ENCODE measurements at places on chromosomes 5 and 9. TPM values are rescaled to one million over a fixed set of nuclear protein-coding genes. Genes with fewer than 3 reads are reported as not detected.

INSL4 gene
- not detected for total RNA-seq

PCDHGA10 gene
- 24.8 TPM for total RNA-seq

DNA sequence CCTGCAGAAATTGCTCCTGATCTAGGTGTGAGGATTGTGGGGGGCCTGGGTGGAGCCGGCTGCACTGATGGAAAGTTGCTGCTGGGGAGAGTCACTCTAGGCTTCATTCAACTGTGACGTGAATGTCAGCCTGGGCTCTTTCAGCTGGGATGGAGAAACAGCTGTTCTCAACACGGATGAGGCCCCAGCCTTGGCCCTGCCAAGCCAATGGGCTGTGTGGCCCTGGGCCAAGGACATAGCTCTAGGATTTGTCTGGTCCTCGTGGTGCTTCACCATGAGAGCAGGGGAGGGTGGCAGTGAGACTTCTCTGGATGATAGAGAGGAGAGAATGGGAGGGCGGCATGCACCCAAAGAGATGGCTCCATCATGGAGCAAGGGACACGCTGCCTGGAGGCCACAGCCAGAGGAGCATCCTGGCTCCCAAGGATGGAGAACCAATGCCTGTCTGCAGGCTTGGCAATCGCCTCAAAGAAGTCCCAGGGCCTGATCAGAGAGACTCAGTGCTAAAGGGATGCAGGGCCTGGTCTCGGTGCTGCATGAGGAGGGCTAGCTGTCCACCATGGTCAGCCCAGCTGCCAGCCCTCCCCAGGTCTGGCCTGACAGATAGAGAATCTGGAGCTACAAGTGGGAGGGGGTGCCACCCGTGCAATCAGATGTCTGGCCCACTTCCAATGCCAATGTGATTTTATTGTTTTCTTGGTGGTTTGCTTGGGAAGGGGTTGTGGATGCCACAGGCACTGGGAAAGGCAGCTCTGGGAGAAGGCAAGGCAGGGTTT, 141.0 kb downstream of the GADD45G start:
- DNase-seq, result no peak

- DNase-seq, result peak; percentile 26
Measured at GRCh38 chr5:33410221-33410620, 30.5 kb upstream of the TARS1 start.

GRCh38 chr9:28620661-28621060, 1047.4 kb upstream of the C9orf72 start:
- no peak for DNase-seq

SPRY4 gene
- 5.4 TPM for total RNA-seq

DNA sequence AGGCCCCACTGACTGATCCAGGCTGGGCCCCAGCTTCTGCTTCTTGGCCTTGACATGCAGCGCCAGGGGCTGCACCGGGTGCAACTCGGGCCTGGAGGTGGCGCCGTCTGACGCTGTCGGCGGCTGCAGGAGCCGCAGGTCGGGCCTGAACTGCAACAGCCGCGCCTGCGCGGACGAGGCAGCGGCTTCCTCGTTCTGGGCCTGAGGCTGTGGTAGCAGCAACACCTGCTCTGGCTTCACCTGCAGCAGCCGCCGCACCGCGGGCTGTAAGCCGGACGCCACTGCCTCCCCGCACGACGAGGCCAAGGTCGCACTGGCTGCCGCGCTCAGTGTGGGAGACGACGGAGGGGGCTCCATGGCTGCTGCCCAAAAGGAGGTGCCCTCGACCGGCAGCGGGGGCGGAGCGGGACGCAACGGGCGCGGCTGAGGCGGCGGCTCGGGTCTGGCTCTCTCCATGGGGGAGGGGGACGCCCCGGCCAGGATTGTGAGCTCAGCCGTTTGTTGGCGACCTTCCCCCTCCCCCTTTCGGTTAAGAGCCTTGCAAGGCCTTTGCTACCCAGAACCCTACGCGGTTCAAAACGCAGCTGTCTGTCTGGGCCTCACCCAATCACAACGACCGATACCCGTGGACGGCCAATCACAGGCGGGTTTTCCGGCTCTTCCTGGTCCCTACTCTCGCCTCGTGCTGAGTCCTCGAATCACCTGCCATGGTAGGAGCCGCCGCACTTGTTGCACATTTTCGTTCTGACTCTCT, 438 bp downstream of the SOX30 start:
- DNase-seq, result peak; percentile 81

GRCh38 chr9:114177423-114178064, 22.2 kb downstream of the COL27A1 start:
- peak; percentile 93 for DNase-seq

DNA sequence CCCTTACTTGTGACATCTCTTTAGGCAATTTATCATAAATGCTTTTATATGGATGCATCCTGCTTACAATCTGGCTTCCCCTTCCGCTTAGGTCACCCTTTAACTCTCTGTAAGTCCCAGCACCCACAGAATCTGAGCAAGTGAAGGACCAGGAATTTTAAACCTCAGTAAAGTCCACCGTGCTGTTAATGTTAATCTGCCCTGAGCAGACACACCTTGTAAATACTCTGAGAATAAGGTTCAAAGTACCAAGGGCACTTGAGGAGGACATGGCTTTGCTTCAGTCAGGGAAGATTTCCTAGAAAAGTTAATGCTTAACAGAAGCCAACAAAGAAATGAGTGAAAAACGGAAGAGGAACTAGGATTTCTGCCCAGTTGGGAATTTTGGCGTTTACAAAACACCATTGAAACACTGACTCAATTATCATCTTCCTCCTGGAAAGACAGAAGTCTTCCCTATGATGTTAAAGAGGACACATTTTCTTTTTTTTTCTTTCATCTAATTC, 26.4 kb upstream of the TTC39B start:
- peak; percentile 67 for DNase-seq

DNA sequence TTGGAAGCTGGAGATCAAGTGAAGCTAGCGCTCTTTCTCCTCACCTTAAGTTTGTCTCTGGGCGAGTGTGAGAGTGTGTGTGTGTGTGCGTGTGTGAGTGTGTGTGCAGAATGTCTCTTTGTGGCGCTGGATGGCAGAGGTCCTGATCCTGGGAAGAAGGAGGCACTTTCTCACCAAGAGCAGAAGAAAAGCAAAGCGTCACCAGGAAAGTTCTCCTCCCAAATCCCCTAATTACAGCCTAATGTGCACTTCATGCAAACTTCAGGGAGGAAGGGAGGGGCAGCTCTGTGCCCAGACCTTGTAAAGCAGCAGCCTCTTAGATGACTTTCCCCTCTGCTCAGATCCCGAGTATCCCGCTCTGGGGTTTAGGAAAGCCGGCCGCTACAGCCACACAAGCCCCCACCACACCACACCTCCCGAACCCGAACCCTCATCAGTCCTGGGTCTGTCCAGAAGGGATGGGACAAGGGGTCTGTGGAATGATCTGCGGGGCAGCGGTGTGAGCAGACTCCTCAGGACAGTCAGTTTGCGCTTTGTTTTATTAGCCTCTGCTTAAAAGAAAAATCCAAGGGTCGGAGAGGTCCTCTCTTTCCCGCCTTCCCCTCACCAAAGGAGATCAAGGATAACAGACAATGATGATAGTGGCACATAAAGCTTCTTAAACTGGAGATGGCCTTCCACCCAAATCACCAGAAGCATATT, at the start of gene HAPLN1:
Gene HAPLN1 (minus strand): TSS at position 20 of the 702 bp plus-strand sequence. CDS start 47,332 bp downstream, outside the sequence.
- peak; percentile 48 for DNase-seq

GABRA1 gene
- not detected for total RNA-seq

RAB14 gene
- total RNA-seq, result 30.1 TPM

DNA sequence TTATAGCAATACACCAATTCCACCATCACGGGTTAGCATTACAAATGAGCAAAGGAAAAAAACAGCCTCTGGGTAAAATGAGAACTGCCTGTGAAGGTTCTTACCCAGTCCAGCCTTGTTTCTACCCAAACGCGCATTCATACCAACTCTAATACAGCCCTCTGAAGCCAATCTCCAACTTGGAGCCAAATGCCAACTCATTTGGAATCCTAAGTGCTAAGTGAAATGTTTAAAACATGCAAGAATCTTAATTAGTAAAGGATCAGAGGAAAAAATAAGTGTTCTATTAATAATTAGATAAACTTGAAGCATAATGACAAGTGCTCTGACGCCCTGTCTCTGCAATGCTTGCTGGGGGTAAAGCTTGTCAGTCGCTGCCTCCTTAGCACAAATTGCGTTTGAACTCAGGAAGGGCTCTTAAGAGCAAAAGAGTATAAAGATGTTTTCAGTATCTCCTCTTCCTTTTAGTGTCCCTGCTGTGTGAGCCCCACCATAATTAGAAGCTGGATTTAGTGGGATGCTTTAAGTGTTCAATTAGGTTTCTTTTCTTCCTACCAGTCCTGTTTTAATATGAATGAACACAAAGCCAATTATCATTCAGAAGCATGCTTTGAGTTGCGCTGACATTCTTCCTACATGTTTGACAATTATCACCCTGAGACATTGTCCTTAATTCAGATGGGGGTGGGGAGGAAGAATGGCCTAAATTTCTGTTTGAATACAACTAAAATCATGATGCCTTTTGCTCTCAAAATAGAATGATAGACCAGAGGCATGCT, 537.6 kb downstream of the DTWD2 start:
- no peak for DNase-seq

DNA sequence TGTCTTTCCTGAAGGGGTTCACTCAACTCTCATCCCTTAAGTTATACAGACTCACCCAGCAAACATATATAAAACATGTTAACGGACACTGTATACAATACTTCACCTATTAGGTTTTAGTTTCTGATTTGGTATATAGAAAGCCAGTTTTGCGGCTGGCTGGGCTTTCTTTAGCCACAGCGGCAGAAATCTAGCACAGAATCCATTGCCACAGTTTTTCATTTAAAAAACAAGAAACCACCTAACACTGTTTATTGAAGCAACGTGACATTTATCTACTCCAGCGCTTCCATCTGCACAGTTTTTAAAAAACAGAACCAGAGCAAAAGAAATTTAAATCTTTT, 67.3 kb downstream of the SNX30 start:
- no peak for DNase-seq

RFX3 gene
- 2.9 TPM for total RNA-seq

CRB2 gene
- not detected for total RNA-seq

DNA sequence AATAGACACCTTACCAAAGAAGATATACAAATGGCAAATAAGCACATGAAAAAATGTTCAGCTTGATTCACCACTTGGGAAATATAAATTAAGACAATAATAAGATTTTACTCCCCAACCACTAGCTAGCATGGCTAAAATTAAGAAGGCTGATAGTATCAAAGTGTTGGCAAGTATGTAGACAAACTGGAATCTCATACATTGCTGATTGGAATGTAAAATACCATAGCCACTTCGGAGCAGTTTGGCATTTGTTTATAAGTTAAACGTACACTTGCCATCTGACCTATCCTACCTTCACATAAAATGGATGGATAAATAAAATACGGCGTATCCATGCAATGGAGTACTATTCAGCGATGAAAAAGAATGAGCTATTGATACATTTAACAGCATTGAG, 129.2 kb downstream of the ZNF462 start:
- DNase-seq, result no peak

DNA sequence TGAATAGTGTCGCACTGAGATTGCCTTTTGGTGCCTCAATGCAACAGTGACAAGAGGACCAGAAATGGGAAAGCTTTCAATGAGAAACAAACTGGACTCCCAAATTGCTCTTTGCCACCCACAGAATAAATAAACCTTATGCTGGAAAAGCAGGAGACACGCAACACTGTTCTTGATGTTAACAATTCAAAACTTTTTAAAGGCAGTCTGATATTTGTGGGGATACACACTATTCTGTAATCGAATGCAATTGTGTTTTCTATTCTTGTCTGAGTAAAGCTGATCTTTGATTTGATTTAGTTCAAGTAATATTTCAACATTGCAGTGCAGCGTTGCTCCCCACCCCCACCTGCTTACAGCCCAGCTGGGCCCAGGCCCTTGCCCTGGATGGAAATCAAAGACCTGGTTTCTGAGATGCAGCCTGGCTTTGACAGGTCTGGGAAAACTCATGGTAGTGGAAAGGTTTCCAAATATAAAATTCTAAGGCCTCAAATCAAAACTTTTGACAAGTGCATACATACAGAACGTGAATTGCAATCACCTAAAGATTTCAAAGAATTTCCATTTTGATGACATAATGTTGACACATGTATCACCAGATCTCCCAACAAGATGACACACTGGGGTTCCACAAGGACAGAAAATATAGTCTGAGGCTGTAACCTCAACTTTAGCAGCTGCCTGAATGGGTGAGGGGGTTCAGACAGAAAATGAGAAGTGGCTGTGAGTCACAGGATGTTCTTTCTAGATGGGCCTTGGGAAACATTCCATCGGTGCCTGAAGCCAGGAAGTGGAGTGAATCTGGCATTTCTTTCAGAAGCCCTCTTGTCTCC, 55.1 kb downstream of the ABCA1 start:
- peak; percentile 95 for DNase-seq
